NCI-H460 (cell line): ENCODE measurements at places on chromosomes 16 and 17.
A peak's percentile ranks its signal among the peaks of the same experiment; 100 is the strongest.

DNA sequence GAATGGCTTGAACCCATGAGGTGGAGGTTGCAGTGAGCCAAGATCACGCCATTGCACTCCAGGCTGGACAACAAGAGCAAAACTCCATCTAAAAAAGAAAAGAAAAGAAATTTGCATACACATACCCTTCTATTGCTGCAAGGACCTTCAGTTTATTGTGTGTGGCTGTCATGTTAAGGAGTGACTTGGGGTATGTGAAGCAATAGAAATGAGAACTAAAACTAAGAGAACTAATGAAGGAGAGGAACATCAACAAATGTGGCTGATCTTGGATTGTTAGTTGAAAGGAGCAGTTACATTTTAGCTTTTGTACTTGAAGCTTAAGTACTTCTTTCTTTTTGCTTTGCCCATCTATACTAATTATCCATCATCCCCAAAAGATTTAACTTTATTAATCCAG lies 12.7 kb upstream of the NSRP1 start:
- no peak for DNase-seq

GRCh38 chr17:66459811-66460270 lies 157.4 kb downstream of the PRKCA start:
- peak; percentile 72 for DNase-seq

- no peak for DNase-seq
Observed at GRCh38 chr16:27517664-27518063, 32.0 kb downstream of the GTF3C1 start.

DNA sequence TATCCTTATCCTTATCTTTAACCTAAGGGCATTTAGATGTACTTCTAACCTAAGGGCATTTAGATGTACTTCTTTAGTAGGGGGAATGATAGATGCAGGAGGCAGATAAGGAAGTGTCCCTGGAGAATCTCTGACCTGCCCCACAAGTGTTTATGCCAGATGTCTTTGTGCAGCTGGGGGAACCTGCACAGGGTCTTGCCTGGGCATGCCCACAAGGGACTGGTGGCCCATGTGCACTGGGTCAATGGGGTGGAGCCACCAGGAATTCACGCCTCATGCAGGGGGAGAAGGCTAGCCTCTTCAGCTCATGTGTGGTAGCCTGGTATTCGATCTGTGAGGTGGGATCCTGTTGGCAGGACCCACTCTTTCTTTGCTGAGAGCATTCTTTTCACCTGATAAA lies 38.0 kb downstream of the CA10 start:
- no peak for DNase-seq

- no peak for DNase-seq
Observed at GRCh38 chr17:32927201-32927723, 691 bp upstream of the TMEM98 start.
